Hindlimb muscle (tissue), 1 donor: ENCODE measurements at places on chromosomes 6 and 20. TPM values are rescaled to one million over a fixed set of nuclear protein-coding genes. Genes with fewer than 3 reads are reported as not detected.

Gene MYH7B
- polyA plus RNA-seq, result 48.9 TPM

Gene PSORS1C1
- 0.85 TPM for polyA plus RNA-seq

Gene IPCEF1
- 2.0 TPM for polyA plus RNA-seq

Gene PIM1
- polyA plus RNA-seq, result 21.7 TPM

Gene RPP40
- 13.2 TPM for polyA plus RNA-seq

Gene MMP24
- polyA plus RNA-seq, result 0.43 TPM

Gene CCN6
- polyA plus RNA-seq, result 0.28 TPM

Gene TENT5A
- 5.8 TPM for polyA plus RNA-seq

Gene FOXA2
- not detected for polyA plus RNA-seq

Gene WFDC10B
- not detected for polyA plus RNA-seq

Gene ARG1
- 0.77 TPM for polyA plus RNA-seq

Gene ARMH2
- polyA plus RNA-seq, result not detected

Gene TP53INP2
- 11.5 TPM for polyA plus RNA-seq

GRCh38 chr6:148790817-148791216 is 44.0 kb downstream of the UST start:
- DNase-seq, result no peak

- DNase-seq, result no peak
These were observed 189.5 kb upstream of the DTNBP1 start for GRCh38 chr6:15852289-15852688.

DNA sequence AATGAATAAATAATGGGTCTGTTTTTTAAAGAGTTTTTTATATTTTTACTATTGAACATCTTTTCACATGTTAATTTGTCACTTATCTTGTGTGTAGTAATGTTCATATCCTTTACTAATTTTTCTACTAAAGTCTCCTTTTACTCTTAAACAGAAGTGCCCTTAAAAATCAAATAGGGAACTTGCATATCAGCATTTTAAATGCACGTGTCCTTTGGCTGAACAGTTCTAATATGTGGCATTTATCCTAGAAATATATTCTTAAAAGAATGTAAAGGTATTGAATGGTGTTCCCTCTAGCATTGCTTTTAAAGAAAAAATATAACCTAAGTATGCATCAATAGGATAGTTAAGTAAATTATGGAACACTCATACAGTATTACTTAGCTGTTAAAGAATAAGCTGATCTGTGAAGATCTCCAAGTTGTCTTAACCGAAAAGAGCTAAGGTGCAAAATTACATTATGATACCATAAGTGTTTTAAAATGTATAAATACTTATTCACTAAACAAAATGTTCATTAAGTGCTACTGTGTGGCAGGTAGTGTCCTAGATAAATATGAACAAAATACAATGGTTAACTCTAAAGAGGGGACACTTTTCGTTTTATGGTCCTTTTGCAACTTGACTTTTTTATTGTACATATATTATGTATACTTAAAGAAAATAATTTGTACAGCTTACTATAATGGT is 631 bp upstream of the PGBD1 start:
- no peak for DNase-seq

DNA sequence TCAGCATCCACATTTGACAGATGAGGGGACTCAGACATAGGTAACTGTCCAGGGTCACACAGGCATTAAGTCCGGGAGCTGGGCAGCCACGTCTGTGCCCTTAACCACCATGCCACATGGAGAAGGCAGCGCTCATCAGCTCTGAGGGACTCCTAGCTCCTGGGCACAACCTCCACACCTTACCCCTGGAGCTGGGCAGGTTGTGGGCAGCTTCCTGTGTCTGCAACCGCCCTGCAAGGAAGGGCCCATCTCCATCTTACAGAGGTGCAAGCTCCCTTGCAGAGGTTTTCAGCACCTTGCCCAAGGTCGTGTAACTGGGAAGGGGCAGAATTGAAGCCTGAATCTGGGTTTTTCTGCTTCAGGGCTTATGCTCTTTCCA is 7.9 kb downstream of the CCDC167 start:
- no peak for DNase-seq

- DNase-seq, result no peak
These were observed 902 bp downstream of the ZNF337 start for GRCh38 chr20:25695532-25696370.

- no peak for DNase-seq
These were observed 93.7 kb upstream of the C6orf118 start for GRCh38 chr6:165403006-165403595.

- DNase-seq, result no peak
These were observed 6.1 kb downstream of the PDRG1 start for GRCh38 chr20:31945785-31946184.

DNA sequence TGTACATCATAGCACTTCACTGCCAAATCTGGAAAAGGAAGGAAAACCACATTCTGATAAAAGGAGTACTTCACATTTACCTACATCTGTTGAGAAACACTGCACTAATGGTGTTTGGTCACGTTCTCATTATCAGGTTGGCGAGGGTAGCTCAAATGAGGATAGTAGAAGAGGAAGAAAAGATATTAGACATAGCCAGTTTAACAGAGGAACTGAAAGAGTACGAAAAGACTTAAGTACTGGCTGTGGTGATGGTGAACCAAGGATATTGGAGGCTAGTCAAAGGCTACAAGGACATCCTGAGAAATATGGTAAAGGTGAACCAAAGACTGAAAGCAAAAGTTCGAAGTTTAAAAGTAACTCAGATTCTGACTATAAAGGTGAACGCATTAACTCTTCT is 32.0 kb upstream of the GJA10 start:
- DNase-seq, result no peak

GRCh38 chr20:36030149-36030548 is 61.8 kb downstream of the CNBD2 start:
- peak; percentile 74 for DNase-seq

DNA sequence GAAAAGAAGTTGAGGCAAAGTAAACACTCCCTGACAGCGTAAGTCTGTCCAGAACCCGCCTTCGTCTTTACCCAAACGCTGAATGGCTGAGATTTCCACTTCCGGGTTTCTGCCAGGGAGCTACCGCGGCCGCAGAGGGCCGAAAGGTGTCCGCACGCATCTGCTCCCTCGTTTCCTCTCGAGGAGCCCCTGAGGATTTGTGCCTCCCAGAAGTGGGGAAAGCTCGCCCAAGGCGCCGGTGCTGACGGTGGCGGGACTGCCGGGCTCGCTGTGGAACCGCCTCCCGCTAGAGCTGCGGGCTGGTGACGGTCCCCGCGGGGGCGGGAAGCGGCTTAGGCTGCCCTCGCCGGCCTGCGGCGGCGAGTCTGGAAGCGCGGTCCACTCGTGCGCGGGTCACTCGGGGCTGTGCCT is 1760.2 kb upstream of the DEFB115 start:
- DNase-seq, result no peak

- no peak for DNase-seq
These were observed 447.5 kb upstream of the HSF2 start for GRCh38 chr6:121951918-121952379.

DNA sequence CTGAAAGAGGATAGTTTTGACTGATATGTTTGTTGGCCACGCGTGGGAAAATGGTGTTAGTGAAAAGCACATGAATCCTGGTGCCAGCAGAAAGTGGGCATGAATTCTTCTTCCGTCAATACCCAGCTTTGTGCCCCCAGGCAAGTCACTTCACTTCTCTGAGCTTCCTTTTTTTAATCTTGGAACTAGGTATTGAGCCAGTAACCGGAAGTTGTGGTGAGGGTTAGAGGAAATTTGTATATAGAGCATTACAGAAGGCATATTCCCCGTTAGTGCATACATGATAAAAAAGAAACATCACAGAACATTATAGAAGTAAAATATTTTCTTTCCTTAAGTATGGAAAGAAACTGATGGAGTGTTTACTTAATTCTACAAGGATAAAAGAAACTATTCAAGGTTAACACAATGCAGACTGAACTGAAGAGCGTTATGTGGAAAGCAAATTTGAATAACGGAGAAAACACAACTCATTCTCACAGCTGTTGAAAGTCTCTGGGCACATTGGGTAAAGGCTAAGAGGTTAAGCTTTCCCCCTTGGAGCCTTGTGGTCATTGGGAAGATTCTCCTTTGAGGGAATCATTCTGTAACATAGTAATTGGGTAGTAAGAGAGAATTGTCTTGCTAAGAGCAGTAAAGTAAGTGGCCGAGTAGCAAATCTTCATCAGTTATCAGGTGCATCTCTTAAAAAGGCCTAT is 223.1 kb downstream of the BCAS1 start:
- DNase-seq, result no peak

DNA sequence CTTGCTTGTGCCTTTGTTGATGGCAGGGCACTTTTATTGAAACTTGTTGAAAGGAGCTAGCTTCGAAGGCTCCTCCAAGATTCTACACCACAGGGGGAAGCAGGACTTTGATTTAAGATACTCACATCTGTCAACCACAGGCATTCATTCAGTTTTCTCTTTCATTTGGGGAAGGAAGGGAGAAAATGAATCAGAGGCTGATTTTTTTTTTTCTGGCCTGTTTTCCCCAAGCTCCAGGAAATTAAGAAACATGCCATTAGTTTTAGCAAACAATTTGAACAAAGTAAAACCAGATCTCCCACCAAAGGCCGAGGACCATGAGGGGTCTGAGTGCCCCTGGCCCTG is 8.7 kb upstream of the APCDD1L start:
- DNase-seq, result no peak

DNA sequence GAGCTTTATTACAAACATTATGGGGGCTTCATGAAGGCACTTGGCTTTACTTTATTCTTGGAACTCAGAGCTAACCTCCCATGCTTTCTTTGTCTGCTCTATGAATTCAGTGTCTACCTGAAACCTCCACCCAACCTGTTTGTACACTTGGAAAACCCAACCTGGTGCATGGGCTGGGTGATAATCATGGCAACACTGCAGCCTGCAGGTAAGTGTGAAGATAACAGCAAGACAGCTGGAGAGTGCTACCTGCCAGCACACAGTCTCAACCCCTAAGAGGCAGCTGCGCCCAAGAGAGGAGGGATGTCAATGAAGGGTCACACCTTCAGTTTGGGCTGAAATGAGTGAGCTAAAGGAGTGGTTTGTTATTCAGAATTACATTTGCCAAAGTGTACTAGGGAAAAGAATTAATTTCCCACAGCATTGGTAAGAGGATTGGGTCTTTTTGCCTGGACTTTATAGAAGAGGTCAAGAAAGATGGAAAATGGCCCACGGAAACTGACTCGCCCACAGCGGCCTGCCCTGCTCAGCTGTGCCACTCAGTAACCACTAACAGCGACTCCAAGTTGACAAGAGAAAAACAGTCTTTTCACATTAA is 24.4 kb downstream of the FOXQ1 start:
- DNase-seq, result no peak

DNA sequence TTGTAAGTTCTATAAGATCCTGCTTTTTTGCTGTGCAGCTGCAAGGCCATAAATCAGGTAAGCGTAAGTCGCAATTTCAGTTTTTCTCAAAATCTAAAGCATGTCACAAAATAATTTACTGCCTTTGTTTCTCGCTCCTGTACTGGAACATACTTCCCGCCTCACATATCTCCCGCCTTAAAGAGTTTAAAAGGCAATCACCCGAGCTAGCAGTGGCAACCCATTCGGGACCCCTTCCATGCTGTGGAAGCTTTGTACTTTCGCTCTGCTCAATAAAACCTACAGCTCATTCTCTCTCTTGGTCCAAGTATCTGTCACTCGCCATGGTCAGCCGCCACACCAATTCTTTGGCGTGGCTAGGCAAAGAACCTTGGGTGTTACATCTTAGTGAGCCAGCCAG is 34.0 kb downstream of the CEP85L start:
- DNase-seq, result no peak

- no peak for DNase-seq
These were observed 602 bp downstream of the TGM6 start for GRCh38 chr20:2381303-2381702.

DNA sequence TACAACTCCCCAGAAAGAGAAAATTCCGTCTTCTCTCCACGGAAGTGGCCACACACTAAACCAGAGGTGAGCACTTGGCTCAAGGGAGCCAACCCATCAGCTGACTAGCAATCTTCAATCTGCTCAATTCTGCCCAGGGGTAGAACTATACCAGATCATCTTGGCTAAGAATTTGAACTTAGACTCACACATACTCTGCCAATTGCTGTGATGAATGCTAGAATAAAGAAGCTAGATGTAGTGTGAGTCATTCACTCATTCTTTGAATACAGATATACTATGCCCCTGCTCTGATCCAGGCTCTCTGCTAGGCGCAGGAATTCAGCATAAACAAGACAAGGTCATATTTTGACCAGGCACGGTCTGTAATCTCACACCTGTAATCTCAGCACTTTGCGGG is 147.9 kb upstream of the SHLD1 start:
- DNase-seq, result no peak

GRCh38 chr6:66057034-66057433 is 350.0 kb upstream of the EYS start:
- no peak for DNase-seq

DNA sequence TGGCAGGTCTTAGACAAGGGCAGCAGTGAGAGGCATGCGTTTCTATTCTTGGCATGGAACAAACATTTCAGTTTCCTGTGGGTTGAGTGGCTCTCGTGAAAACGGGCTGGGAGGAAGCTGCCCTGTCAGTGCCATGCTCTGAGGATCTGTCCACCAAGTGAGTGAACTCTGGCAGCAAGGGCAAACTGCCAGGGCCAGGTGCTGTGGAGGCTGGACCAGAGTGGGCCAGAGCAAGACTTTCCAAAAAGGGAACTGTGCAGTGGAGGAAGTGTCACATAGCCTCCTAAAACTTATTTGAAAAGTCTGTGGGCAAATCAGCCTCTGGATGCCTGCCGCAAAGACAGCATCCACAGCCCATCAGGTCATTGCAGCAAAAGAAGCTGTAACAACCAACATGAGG is 44.2 kb upstream of the TAB2 start:
- no peak for DNase-seq

DNA sequence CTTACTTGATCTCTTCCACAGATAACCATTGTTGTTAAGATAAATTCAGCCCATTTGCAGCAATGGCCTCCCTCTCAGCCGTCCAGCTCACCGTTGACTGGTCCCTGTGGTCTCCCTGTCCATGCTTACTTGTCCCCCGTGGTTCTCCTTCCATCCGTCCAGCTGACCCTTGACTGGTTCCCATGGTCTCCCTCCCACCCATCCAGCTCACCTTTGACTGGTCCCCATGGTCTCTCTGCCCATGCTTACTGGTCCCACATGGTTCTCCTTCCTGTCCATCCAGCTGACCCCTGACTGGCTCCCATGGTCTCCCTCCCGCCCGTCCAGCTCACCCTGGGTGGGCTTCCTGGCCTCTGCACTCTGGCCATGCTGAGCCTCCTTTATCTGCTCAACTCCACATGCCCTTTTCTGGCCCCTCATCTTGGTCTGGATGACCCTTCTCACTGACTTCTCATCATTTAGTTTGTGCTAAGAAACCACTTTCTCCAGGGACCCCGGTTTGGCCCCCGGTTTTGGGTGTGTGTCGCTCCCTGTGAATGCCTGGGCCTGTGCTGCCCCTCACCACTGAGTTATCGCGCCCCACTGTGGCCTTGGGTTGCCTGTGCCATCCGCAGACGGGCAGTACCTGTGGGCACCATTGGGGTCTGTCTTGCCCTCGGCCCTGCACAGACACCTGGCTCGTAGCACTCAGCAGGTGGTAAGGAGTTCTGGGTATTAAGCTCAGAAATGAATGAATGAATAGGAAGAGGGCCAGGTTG is 146.4 kb downstream of the ERMARD start:
- DNase-seq, result no peak

GRCh38 chr6:125431971-125432370 is 130.2 kb upstream of the HDDC2 start:
- no peak for DNase-seq
